ENCODE measurements at places on chromosomes 1 and 21.

DNA sequence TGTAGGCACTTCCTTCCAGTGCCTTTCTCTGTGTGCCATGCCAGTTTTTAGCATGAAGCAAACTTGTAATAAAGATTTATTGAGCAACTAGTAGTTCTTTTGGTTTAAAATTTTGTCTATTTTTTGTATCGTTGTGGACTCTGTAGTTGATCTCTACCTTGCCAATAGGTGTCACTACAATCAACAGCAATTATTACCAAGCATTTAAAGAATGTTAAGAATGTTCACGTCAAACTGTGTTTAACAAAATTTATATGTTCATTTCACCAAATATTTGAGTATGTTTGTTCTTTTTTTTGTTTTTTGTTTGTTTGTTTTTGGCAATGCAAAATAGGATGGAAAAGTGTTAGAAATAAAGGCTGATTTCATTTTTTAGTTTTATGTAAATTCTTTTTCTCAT lies 208.1 kb downstream of the PATJ start:
- no peak for DNase-seq

- DNase-seq: no peak
Measured at GRCh38 chr1:232029315-232029714, 402.7 kb downstream of the DISC1 start.

GRCh38 chr1:212622906-212623305 lies 14.3 kb downstream of the ATF3 start:
- no peak for DNase-seq

- no peak for DNase-seq
Measured at GRCh38 chr1:1603671-1604373, 3.9 kb upstream of the FNDC10 start.

GRCh38 chr21:29540289-29540688 lies 241.6 kb downstream of the BACH1 start:
- DNase-seq: no peak

DNA sequence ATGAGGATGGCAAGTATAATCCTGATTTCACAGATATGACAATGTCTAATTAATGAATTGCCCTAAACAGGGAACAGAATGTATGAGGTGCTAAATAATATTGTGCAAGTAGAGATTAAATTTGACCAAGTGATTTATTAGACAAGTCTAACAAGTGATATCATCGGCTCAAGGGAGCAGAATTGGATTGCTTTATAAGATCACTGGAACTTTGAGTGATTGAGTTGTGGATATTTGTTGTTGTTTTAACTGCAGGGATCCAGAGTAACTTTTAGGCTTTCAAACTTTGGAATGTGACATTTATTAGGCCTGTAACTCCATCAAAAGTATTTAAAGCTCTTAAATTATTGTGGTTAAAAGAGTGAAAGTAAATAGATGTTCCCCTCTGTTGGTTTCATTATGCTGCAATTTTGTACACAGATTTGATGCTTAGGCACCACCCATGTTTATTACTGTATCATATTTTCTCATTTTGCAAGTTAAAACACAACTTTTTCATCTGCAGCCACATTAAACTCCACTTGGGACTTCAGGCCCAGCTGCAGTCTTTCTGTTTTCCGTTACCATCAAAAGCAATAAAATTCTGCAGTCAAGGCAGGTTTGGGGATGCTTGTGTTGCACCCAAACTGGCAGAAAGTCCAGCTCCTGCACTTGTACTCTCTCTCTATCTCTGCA lies 206.6 kb downstream of the HLX start:
- DNase-seq: peak; percentile 74

- no peak for DNase-seq
Measured at GRCh38 chr1:192929597-192929996, 120.8 kb downstream of the RGS2 start.

- peak; percentile 50 for DNase-seq
Measured at GRCh38 chr1:41358131-41359021, 2.9 kb upstream of the FOXO6 start.

DNA sequence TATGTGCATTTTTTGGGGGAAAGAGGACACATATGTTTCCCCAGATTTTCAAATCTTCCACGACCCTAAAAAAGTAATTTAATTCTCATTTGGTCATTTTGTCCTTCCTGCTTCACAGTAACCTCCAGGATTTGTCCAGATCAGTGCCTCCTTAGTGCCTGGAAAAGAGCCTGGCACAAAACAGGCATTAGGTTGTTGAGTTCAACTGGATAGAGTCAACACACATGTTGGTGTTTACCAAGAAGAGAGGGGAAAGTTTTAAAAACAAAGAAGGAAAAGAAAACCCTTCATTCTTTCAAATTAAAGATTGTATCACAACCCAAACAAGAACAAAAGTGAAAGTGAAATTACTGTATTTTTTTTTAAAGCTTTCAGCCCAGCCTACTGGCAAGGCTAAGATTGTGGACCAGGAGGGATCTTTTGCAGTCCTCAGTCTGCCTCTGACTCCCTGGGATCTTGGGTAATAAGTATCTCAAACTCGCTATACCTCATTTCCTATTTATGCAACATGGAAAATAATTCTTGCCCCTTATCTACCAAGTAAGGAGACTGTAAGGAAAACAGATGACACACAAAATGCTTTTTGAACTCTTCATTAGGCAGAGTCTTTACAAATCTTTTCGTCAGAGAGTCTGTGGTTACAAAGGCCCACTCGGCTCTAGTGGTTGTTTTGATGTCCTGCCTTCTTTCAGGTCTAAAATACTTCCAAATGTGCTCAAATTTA lies 57.8 kb downstream of the ZNF281 start:
- DNase-seq: peak; percentile 48

GRCh38 chr1:31529999-31530684 lies 46.2 kb upstream of the TINAGL1 start:
- DNase-seq: no peak

GRCh38 chr21:31142600-31142999 lies 104.3 kb upstream of the KRTAP19-8 start:
- DNase-seq: no peak

DNA sequence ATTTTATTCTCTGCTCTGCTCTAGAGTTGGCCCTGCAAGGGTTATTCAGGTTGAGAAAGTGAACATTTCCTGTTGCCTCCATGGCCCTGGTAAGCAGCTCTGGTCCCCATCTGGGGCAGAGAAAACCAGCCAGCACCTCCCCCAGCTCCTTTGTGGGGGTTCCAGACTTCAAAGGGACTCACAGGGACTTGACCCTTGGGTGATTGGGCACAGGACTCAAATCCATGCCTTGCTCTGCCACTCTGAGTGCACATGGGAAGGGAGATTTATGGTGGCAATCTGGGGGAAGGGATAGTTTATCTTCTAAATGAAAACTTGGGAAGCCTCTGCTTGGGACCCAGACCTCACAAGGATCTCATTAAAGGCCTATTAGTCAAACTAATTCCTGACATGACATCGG lies 212.8 kb downstream of the FOXD2 start:
- DNase-seq: no peak

GRCh38 chr1:28317014-28317413 lies 11.8 kb upstream of the MED18 start:
- no peak for DNase-seq

- no peak for DNase-seq
Measured at GRCh38 chr1:3440300-3440681, 14.2 kb upstream of the ARHGEF16 start.

DNA sequence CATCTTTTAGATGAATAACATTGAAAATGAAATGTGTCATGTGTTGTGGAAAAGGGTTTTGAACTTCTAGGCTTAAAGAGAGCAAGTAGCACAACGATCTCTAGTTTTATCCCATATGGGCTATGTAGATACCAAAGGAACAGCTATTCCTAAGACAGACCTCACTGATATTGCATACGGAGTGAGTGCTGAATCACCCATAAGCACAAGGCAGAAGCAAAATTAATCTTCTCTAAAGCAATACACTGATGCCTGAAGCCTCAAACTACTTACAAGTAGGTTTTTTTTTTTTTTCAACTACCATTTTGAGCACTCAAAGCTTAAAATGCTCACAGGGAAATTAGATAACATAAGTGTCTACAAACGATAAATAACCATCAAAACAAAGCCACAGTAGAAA lies 5.0 kb upstream of the KMO start:
- DNase-seq: no peak

GRCh38 chr1:1680912-1681273 lies 11.7 kb downstream of the SLC35E2B start:
- DNase-seq: no peak

DNA sequence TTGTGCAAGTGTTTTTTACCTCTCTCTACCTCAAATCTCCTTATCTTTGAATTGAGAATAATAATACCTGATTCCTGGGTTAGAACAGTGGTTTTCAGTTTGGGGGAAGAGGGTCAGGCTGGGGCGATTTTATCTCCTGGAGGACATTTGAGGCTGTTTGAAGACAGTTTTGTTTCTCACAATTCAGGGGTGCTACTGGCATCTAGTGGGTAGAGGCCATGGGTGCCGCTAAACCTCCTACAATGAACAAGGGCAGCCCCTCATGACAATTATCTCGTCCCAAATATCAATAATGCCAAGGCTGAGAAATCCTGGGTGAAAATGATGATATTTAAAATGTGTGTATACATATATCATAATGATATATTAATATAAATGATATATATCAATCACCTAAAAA lies 139.1 kb upstream of the USH2A start:
- no peak for DNase-seq

DNA sequence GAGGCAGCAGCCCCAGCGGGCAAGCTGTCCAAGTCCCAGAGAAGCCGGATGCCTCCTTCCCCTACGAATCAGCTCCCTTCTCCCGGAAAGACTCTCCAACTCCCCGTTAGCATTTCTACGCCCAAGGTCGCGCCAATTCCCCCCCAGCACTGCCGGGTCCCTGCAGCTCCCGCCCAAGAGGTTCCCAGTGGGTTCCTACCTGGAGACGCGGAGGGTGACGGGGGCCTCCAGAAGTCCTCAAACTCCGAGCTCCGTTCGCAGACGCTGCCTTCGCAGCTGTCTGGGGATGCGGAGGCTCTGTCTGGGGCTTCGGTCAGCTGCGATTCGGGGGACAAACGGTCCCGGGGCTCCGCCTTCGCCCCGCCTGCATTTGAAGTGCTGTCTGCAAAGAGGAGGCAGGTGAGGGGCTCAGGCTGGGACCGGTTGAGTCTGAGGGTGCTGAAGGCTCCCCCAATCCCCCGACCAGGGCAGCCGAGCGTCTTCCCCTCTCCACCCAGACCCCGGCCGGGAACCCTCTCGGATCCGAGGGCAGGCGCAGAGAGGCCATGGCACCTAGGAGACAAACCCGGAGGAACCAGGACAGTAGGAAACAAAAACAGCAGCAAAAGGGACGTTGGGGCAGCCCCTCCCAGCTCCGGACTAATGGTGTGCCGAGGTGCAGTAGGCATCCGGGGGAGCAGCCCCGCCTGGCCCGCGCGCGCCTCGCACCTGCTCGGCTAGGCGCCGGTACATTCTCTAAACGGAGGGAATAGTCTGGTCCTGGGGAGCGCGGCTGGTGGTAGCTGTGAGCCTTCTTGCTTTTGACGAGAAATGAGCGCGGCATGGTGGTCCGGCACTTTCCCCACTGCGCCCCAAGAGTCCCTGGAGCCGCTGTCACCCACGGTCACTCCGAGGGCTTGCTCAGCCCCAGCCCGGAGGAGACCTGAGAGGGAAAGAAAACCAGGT lies 3.8 kb downstream of the GFI1 start:
- peak; percentile 50 for DNase-seq

DNA sequence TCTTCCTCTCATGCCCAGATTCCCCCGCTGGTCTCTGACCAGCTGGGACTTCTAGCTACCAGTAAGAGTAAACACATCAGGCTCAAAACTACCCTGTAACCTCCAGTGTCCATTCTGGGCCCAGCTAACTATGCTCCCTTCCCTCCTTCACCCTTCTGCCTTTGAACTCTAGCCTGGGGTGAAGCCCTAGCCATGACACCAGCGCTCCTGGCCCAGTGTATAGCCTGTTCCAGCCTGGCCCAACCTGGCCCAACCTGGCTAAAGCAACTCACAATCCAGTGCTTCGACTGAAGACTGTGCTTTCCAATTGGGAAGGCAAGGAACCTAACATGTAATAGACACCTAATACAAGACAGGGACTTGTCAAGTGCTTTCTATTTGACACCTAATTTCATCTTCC lies 27.6 kb downstream of the CSMD2 start:
- no peak for DNase-seq

GRCh38 chr1:231393668-231394067 lies 28.4 kb downstream of the EGLN1 start:
- no peak for DNase-seq

DNA sequence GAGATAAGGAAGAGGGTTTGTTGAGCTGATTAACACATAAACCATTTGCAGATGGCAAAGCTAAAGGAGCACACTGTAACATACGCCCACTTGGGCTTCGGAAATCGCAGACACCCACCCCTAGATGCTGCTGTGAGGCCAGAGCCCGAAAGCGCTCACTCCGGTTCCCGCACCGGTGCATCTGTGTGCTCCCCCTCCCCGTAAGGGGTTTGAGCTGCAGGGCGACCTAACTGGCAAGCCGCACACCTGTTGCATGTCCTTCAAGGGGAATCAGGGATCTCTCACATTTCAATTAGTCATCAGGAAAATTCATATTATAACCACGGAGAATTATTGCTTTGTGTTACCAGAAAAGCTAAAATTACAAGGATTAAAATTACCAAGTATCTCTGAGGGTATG lies 1.4 kb upstream of the CFH start:
- DNase-seq: no peak

GRCh38 chr1:236522937-236523703 lies 662 bp upstream of the LGALS8 start:
- DNase-seq: peak; percentile 52

- DNase-seq: no peak
Measured at GRCh38 chr1:228839656-228840055, 104.4 kb downstream of the RHOU start.

DNA sequence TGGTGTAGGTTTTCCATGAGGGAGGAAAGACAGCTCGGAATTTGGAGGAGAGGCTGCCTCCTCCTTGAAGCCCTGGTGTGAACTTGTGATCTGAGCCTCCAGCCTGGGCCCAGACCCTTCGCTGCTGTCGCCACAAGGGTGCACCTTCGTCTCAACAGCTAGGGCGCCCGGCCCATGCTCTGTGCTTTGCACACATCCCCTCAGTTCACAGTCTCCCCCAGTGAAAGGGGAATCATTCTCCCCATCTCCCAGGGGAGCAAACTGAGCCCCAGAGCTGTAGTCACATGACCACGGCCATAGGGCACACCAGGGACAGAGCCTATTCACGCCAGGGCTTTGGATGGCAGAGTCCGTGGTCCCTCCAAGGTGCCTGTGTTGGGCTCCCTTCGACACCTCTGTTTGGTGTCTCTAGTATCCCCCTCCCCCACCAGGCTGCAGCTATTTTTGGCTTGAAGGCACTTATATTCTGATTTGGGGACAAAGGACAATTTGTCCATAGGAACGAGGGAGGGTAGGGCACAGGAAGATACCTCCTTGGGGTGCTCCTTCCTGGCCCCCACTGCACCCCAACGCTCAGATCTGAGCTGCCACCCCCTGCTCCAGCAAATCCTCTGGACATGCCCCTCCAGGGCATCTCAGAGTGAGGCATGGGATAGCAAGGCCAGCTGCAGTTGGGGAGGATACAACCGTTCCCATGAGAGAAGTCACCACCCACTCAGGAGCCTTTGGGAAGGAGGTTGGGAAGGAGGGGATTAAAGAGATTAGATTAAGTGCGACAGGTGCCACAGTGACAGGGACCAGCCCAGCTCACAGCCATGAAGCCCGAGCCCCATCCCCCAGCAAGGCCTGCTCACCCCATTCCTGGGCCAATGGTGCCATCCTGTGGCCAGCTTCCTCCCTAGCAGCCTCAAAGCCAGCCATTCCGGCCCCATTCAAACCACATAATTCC lies 15.7 kb downstream of the MATN1 start:
- DNase-seq: peak; percentile 81

All from muscle of back (tissue), 13 donors.